ENCODE measurements at places on chromosomes 4 and X.

DNA sequence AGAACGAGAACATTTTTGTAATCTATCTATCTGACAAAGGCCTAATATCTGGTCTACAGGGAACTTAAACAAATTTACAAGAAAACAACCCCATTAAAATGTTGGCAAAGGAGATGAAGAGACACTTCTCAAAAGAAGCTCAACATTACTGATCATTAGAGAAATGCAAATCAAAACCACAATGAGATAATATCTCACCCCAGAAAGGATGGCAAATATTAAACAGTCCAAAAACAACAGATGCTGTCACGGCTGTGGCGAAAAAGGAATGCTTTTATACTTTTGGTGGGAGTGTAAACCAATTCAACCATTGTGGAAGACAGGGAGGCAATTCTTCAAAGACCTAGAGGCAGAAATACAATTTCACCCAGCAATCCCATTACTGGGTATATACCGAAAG is 2284.8 kb downstream of the ARAP2 start:
- DNase-seq: no peak

DNA sequence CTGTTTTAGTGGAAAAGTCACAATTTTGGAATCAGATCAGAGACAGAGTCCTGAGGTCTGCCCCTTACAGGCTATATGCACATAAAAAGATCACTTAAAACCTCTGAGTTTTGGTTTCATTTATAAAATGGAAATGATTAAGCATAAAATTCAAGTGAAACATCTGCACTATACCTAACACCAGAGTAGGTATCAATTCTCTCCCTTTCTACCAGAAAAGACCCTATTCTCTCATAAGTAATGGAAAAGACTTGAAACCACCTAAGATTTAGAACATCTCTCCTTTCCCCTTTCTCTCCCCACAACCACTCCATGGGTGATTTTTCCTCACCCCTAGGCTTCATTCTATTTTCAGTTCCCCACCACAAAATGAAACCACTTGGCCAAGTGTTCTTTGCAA is 907 bp downstream of the LHFPL1 start:
- DNase-seq: no peak

- DNase-seq: no peak
Observed at GRCh38 chrX:85115252-85115651, 111.6 kb downstream of the APOOL start.

GRCh38 chr4:113472864-113473263 is 288.7 kb downstream of the CAMK2D start:
- no peak for DNase-seq

DNA sequence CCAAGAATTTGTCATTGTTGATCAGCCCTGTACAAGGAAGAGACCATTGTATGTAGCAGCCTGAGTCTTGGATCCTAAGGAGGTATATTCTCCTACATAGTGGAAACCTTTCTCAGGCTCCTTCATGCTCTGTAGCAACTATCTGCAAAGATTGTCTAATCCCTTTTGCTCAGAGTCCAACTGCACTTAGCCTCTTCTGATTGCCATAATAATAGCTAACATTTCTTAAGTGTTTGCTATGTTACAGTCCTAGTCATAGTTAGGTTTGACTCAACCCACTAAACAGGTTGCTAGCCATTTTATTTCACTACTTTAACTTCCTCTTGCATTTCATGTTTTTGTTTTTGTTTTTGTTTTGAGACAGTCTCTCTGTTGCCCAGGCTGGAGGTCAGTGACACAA is 50.8 kb upstream of the SLC16A2 start:
- no peak for DNase-seq

DNA sequence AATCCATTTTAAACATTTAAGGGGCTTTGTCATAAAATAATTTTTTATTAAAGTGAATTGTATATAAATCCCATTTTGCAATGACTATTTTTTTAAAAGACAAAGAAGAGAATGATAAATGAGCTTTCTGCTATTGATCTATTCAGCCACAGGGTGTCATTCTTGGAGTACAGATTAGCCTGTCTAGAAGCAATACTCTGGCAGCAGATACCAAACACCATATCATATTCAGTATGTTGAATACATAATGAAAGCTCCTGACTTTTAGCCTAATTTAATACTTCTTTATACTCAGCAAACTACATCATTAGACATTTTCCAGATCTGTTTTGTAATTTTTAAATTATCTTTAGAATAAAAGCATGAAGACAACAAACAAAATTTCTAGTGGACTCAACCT is 496.3 kb downstream of the PDGFC start:
- no peak for DNase-seq

GRCh38 chr4:74330295-74330750 is 22.1 kb downstream of the EPGN start:
- DNase-seq: no peak

- no peak for DNase-seq
Observed at GRCh38 chrX:133677123-133678063, 262.1 kb upstream of the GPC4 start.

DNA sequence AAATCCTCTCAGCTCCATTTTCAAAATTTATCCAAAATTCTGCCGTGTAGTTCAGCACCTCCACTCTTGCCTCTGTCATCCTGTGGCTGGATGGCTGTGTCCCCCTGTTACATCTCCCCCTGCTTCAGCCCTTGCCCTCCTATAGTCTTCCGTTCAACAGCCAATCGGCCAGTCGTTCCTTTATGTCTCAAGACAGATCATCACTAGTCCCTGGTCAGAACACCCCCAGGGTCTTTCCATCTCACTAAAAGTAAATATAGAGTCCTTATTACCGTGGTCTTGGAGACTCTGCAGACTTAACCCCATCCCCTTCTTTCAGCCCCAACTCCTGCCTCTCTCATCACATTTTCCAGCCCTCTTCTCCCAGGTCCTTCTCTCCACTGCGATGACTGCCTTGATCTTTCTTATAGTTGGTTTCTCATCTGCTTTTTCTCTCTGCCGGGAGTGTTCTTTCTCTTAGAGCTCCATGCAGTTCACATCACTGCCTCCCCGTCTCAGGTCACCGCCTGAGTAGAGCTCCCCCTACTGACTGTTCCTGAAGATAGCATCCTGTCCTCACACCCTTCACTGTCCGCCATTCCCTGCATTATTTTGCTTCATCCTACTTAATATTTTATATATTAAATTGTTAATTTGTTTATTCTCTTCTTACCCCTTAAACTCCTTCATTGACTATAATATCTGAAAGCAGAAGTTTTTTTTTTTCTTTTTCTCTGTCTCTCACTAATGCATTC is 736.9 kb upstream of the MAGEB2 start:
- no peak for DNase-seq

DNA sequence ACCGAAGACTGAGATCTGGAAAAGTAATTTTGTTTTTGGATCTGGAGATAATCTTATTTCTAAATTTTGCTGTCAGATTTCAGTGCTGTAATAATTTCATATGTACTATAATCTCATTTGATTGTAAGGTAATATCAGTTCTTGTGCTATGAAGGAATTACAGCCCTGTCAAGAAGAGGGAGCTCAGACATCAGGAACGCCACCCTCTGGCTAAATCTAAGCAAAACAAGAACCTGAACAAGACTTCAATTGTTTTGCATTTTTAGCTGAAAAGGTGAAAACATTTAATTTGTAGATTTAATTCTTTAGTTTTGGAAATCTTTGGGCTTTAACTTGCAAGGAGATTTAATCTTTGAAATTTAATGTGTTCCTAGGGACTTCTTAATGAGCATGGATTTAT is 525.4 kb upstream of the HS3ST1 start:
- DNase-seq: no peak

DNA sequence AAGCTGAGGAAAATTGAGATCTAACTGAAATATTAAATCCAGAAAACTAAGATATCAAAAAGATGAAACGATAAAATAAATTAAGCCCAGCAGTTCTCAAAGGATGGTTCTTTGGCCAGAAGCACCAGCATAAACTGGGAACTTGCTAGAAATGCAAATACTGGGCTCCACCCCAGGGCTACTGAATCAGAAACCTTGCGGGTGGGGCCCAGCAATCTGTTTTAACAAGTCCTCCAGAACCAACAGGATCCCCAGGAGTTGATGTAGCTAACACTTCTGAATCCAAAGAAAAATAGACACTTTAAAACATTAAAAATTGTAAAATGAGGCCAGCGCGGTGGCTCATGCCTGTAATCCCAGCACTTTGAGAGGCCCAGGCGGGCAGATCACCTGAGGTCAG is 14.1 kb upstream of the TMEM154 start:
- no peak for DNase-seq

DNA sequence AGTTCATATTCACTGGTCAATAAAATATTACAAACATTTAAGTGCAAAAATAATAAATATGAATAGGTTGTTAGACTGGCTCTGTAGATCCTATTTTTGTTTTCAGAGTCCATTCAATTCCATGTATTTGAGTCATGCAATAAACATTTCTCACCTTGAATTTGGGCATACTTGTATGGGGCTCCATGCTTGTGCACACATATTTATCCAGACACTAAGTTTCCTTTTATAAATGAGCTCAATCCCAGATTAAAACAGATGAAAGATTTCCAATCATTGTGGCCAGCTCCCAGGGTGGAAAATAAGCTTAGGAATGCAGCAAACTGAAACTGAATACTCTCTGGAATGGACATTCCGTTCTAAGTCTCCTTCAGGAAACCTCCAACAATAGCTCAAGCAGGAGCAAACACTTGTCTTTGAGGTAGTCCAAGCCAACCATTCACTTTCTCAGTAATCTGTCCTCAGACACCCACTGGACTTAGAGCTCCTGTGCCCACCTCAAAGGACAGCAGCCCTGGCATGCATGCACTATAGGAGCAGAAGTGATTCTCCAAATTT is 16.4 kb downstream of the DMD start:
- no peak for DNase-seq

- no peak for DNase-seq
Observed at GRCh38 chr4:54527532-54527931, 130.2 kb upstream of the KIT start.

Measured in stimulated activated CD4-positive, alpha-beta T cell treated with anti-CD3 and anti-CD28 coated beads, Interleukin-1b, Interleukin-23, amount 100 ng/mL, for 24 hours (primary cell).